CD4-positive, alpha-beta T cell treated with Interleukin-2 at 100 ng/mL for 4 hours (primary cell): ENCODE measurements at places on chromosomes 1 and 21.

DNA sequence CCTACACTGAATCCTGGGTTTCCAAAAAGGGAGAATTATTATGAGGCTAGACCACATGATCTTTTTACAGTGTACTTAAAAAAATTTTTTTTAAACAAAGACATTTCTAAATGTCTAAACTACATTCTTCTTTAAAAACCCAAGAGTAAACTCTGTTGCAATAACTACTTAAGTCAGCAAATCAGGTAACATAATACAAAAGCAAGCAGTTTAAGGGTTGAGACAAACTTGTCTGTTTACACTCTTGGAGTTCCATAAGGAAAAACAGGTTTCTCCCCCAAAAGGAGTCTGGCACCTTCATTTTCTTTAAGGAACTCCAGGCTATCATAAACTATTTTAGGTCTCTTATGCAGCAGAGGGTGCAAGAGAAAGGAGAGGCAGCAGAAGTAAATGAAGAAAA is 12.5 kb upstream of the ANKRD45 start:
- no peak for DNase-seq

- peak; percentile 62 for DNase-seq
These were observed 96.5 kb downstream of the USP25 start for GRCh38 chr21:15826147-15826780.

DNA sequence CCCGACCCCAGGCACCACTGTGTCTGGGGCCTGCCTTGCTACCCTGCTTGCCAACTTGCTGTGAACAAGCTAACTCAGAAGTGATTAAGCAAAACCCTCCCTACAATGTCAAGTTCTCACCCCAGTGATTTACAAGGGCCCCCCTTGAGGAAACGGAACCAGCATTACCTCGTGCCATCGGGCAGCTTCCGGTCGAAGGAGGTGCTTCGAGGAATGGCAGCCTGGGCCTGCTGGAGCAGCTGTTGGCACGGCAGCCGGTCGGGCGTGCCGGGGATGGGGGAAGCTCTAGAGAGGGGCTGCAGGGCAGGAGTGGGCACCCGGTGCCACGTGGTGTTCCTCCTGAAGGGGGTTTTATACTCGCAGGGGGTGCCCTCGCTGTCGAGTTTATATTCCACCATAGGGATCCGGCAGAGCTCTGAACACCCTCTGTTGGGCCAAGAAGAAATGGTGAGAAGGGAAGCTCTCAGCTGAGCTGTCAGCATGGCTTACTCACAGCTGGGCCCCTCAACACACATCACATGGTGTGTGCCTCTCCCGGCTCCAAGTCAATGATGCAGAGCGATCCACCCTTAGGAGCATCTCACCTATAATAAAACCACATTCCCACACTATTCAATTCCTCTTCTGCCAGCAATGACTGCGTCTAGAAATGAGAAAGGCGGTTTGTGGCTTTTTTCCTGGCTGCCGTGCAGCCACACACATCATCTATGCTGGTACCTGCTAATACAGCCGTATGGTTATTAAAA is 184.4 kb downstream of the SIPA1L2 start:
- DNase-seq, result no peak

- no peak for DNase-seq
These were observed 5.5 kb upstream of the LCE5A start for GRCh38 chr1:152505083-152505482.

- DNase-seq, result peak; percentile 10
These were observed 2.6 kb downstream of the NME7 start for GRCh38 chr1:169364948-169365347.
